AG04450 (cell line): ENCODE measurements at places on chromosomes 1 and 21.

- DNase-seq, result no peak
Observed at GRCh38 chr1:220219865-220220698, 52.2 kb downstream of the RAB3GAP2 start.

DNA sequence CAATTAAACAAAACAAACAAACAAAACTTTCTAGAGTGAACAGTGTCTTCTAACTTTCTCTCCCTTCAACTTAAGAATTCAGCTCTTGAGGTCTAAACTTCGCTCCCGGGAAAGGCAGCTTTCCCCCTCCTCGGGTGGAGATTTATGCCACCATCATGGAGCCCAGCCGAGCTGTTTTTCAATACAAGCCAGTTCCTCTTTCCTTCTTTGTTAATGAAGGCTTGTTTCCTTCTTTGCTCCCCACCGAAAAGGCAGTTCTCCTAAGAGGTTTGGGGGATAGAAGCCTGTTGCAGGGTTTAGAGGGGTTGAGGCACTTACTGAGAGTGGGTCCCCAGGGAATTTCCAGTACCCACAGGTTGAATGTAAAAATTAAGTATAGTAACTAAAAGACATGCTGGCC lies 26.5 kb downstream of the OLIG1 start:
- DNase-seq, result no peak

DNA sequence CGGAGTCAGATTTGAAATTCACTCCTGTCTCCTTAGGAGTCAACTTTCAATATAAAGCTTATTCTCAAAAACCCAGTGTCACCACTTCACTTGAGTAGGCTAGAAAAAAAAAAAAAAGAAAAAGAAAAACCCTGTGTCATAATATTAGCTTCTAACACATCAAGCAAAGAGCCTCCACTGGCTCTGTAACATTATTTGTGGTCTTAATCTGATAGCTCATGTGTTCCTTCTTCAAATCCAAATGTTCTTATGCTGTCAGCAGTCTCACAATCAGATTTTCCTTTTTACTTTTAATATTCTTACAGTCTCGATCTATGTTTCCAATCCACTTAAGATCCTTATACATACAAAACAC lies 26.1 kb upstream of the PSMG1 start:
- no peak for DNase-seq

- DNase-seq, result peak; percentile 60
Observed at GRCh38 chr1:172443666-172444453, at the start of gene PIGC. Gene PIGC (minus strand): TSS chr1:172444069. CDS start chr1:172442622, 1,447 bp downstream.

DNA sequence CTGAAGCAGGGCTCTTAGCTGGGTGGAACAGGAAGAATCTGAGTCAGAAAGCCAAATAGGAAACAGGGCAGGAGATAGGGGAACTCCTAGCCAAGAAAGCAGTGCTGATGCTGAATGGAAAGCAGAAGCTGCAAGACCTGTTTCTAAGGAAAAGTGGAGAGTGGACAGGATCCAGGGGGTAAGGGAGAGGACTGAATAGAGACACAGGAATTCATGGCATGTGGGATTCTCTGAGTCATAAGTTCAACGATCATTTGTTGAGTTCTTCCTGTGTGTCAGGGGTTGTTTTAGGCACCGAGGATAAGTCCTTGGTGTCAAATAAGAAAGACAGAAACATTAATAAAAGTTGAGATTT lies 153.8 kb upstream of the FGGY start:
- DNase-seq, result peak; percentile 88

GRCh38 chr1:30930631-30931173 lies 22.1 kb upstream of the SDC3 start:
- DNase-seq, result no peak
